ENCODE measurements at places on chromosomes 3 and 15.
A peak's percentile ranks its signal among the peaks of the same experiment; 100 is the strongest.

GRCh38 chr3:185758912-185759311 is 65.9 kb downstream of the IGF2BP2 start:
- ATAC-seq, result no peak

GRCh38 chr3:188385295-188385694 is 231.3 kb downstream of the LPP start:
- no peak for ATAC-seq

DNA sequence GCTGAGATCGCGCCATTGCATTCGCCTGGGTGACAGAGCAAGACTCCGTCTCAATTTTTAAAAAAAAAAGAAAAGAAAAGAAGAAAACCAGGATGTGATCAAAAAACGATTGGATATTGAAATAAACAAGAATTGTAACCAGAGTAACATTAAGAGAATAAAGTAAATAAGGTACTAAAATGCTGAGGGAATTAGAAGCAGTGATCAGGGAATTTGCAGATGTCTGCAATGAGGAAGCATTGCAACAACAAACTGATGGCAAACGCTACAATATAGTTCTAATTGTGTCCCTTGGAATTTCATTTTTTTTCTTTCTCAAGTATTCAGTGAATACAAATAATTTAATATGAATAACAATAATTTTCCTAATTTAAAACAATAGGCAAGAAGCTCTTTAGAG is 1077.5 kb downstream of the TBL1XR1 start:
- no peak for ATAC-seq

GRCh38 chr15:29924750-29925149 is 102.5 kb upstream of the TJP1 start:
- ATAC-seq, result no peak

- no peak for ATAC-seq
Observed at GRCh38 chr3:175457301-175457700, 598.2 kb downstream of the NAALADL2 start.

- peak; percentile 33 for ATAC-seq
Observed at GRCh38 chr3:133881939-133882825, 13.5 kb downstream of the RAB6B start.

GRCh38 chr15:55758580-55758986 is 15.6 kb upstream of the PRTG start:
- no peak for ATAC-seq

GRCh38 chr3:149460117-149460516 is 14.4 kb upstream of the TM4SF4 start:
- no peak for ATAC-seq

DNA sequence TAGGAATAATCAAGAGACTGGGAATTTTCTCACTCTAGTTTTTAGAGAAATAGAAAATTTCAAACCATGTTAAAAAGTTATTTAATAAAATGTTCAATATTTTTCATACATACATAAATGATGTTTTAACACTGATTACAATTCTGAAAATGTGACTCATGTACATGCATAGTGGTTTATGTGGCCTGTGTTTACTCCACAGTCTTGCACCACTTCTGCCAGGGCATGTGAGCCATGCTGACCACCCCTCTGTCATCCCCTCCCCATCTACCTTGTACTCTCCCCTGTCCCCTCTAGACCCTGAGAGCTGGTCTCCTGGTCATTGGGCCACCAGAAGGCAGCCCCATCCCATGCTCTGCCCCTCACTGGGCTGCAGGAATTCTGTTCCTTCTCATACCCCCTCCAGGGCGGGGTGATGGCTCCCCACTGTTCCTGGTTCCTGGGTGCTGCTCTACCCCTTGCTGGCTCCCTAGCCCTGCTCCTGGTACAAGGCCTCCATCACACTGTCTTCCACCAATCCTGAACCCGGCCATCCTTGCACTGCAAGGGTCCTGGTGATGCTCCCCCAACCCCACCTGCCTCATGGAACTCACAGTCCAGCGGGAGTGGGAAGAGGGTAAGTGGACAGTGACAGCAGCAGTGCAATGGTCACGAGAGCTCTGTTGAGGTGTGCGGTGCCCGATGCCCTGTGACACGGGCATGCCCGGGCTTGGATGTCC is 24.2 kb upstream of the SLC41A3 start:
- ATAC-seq, result no peak

DNA sequence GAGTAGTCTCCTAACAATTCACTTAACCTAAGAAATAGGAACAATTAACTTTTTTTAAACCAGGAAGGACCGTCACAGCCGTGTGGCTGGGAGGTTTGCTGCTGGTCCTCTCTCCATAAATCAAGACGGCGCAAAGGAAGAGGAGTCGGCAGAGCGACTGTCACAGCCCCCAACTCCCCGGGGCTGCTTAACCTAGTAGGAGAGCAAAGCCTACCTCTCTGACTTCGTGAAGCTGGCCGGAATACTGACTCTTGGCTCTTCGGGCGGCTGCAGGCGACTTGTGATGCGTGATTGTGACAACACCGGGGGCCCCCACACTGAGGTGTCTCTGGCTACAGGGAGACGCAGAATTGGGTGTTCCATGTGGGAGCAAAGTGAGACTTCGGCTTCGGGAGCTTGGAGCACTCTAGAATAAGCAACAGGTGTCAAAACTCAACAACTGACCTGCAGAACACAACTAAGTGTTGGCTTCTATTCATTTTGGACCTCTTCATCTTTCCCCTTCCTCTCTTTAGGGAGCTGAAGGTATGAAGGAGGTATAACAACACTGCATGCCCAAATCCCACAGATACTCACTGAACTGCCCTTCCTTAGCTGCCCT is 151.1 kb downstream of the OSBPL10 start:
- ATAC-seq, result no peak

- peak; percentile 49 for ATAC-seq
Observed at GRCh38 chr3:30688776-30689641, 82.6 kb downstream of the TGFBR2 start.

GRCh38 chr15:48798319-48798718 is 12.6 kb downstream of the CEP152 start:
- ATAC-seq, result no peak

GRCh38 chr15:24976932-24977331 is 22.1 kb downstream of the SNRPN start:
- no peak for ATAC-seq

- peak; percentile 36 for ATAC-seq
Observed at GRCh38 chr15:79644091-79644490, 212.0 kb downstream of the MINAR1 start.

GRCh38 chr15:49686599-49686998 is 65.8 kb downstream of the DTWD1 start:
- ATAC-seq, result no peak

Measured in activated CD4-positive, CD25-positive, alpha-beta regulatory T cell treated with anti-CD3 and anti-CD28 coated beads, Interleukin-2, amount 50 U/mL, for 24 hours (primary cell).